ENCODE measurements at places on chromosomes 16 and 17.
A peak's percentile ranks its signal among the peaks of the same experiment; 100 is the strongest.

DNA sequence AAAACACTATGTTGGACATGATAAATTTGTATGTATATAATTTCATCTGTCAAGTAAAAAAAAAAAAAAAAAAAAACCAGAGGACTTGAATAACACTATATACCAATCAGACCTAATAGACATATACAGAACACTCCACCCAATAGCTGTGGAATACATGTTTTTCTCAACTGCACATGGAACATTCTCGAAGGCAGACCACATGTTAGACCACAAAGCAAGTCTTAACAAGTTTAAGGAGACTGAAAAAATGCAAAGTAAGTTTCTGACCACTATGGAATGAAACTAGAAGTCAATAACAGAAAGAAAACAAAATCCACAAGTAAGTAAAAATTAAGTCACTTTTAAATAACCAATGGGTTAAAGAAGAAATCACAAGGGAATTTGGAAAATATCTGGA lies 8.4 kb upstream of the CNTNAP4 start:
- no peak for DNase-seq

- DNase-seq, result no peak
Observed at GRCh38 chr16:79777679-79778078, 177.1 kb upstream of the MAF start.

- no peak for DNase-seq
Observed at GRCh38 chr17:77208217-77208808, 67.5 kb downstream of the SEC14L1 start.

- no peak for DNase-seq
Observed at GRCh38 chr16:20920091-20920490, 19.5 kb downstream of the LYRM1 start.

DNA sequence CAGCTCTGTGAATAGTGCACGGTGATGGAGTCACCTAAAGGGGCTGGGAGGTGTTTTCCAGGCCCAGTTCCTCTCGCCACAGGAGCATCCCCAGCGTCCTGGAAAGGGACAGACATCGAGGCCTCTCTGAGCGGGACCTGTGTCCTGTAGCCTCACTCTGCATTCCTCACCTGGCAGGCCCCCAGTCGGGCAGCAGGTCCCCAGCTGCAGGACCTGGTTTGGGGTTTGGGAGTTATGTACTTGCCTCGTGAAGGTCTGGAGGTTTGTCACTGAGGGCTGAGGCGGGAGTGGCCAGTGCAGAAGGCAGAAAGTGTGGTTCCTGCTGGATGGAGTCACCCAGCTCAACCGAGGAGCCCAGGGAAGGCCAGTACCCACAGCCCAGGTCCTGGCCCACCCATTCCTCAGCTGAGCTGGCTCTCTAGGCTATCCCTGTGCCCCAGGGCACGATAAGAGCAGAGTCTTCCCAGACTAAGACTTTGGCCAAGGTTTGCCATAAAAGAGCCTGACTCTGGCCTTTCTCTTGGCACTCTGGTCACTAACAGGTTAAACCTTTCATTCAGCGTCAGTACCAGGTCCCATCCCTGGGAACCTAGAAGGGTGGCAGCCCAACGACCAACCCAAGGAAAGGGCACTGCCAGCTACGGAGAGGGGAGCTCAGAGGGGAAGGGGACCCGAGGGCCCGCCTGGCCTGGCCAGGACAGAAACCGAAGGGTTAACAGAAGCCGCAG lies 24.4 kb downstream of the TBX4 start:
- DNase-seq, result no peak

- no peak for DNase-seq
Observed at GRCh38 chr17:44830359-44831288, 537 bp upstream of the GJC1 start.

DNA sequence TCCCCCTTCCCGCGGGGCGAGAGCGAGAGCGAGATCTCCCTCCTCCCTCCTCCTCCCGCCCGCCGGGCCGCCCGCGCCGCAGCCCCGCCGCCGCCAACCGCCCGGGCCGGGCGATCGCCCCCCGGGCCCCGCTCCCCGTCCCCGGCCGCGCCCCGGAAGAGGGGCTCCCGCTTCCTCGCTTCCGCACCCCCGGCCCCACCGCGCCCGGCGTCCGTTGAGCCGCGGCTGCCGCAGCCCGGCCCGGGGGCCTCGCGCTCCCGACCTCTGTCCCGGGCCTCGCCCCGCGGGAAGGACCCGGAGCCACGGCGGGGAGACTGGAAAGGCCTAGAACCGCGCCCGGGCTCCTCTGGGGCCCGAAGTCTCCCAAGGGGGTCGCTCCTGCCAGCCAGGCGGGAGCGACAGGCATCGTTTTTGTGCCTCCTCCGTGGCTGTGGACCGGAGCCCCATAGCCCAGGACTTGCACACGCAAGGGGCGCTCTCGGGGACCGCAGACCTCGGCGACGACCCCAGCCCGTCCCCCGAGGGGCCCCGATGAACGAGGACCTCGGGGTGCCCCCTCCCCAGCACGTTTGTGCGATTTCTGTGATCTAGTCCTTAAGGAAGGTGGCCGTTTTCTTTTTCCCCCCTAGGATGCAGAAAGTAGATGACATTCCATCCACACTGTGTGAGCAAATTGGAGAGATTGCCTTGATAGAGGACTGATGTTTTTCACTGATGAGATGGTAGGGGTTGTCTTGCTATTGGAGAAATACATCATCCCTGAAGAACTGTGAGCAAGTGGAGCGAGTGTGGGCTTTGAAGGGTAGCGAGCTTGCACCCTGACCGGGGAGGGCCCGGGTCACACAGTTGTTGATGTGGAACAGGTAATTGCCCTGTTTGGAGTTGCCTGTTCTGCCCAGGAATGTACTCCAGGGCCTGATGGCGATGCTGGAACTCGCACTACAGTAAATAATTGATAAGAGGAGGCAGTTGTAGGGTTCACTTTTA lies 611 bp downstream of the BANP start:
- DNase-seq, result peak; percentile 58

GRCh38 chr17:60086818-60087591 lies 8.3 kb upstream of the HEATR6 start:
- peak; percentile 28 for DNase-seq

DNA sequence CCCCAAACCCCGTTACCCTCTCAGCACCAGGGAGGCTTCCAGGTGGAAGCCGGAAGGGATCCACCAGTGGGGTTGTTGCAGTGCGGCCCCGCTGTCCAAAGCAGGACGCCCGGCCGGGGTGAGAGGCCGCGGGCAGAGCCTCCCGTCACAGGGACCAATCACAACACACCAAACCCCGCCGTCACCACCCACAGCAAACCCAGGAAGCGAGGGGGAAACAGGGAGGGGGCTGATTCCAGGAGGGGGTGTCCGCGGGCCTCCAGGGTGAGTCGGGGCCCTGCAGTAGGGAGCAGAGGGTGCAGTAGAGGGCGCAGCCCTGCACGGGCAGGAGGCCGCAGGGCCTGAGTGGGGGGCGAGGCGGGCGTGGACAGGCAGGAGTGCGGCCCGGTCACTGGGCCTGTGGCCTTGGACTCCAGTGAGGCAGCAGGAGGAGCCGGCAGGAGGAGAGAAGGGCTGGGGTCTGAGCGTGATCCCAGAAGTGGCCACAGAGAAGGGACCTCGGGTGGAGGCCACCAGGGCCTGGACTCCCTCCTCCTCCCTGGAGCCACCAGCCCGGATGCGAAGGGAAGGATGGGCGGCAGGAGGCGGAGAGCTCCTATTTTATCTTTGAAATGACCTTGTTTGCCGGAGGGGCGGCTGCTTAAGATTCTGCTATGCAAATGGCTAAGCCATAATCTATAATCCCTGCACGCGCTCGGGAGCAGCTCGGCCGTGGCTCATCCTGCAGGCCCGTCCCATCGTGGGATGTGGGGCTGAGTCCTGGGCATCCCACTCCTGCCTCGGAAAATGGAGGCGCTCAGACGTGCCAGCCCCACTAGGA lies 41.5 kb downstream of the ZFPM1 start:
- DNase-seq, result no peak

DNA sequence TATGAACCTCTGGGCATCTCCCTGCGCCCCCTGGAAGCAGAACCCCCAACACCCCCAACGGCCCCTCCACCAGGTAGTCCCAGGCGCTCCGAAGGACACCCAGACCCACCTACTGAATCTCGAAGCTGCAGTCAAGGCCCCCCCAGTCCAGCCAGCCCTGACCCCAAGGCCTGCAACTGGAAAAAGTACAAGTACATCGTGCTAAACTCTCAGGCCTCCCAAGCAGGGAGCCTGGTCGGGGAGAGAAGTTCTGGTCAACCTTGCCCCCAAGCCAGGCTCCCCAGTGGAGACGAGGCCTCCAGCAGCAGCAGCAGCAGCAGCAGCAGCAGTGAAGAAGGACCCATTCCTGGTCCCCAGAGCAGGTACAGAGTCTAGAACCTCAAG lies 1.5 kb downstream of the BCL6B start:
- DNase-seq, result no peak

DNA sequence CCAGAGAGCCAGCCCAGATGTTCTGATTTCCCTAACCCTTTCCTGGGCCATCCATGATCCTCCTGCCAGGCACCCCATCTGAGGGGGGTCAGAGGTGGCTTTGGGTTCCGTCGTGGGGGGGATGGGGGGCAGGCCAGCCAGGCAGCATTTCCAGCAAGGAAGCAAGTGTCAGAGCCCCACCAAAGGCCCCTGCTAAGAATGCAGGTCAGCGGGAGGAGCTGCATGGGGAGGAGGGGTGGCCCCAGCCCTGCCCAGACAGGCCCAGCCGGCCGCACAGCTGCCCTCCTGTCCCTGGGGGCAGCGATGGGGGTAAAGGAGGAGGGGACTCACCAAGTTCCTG lies 2.3 kb upstream of the SCRN2 start:
- DNase-seq, result no peak

- no peak for DNase-seq
Observed at GRCh38 chr17:21085707-21086106, 41.1 kb upstream of the DHRS7B start.

GRCh38 chr16:57593990-57594389 lies 34.4 kb upstream of the ADGRG1 start:
- DNase-seq, result no peak

GRCh38 chr17:56881685-56882295 lies 32.1 kb downstream of the TRIM25 start:
- no peak for DNase-seq

- DNase-seq, result no peak
Observed at GRCh38 chr17:60934723-60935122, 257.1 kb downstream of the BCAS3 start.

DNA sequence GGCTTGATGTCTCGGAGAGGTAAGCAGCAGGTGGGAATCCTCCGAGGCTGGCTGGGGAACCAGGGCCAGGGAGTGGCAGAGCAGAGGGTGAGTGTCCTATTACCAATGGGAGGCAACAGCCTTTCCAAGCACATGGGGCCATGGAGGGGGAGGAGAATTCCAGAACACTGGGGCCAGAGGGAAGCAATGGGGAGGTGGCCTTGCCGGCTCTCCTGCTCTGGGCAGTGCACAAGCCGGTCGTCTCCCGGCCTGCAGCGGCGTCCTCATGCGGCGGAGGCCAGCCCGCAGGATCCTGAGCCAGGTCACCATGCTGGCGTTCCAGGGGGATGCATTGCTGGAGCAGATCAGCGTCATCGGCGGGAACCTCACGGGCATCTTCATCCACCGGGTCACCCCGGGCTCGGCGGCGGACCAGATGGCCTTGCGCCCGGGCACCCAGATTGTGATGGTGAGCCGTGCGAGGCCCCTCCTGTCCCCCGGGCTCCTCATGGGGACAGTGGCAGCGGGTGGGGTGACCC lies 21.9 kb downstream of the SGSH start:
- DNase-seq, result no peak

- no peak for DNase-seq
Observed at GRCh38 chr17:73311428-73311780, 397 bp downstream of the CDC42EP4 start.

GRCh38 chr17:17493986-17494466 lies 2.2 kb downstream of the RASD1 start:
- no peak for DNase-seq

DNA sequence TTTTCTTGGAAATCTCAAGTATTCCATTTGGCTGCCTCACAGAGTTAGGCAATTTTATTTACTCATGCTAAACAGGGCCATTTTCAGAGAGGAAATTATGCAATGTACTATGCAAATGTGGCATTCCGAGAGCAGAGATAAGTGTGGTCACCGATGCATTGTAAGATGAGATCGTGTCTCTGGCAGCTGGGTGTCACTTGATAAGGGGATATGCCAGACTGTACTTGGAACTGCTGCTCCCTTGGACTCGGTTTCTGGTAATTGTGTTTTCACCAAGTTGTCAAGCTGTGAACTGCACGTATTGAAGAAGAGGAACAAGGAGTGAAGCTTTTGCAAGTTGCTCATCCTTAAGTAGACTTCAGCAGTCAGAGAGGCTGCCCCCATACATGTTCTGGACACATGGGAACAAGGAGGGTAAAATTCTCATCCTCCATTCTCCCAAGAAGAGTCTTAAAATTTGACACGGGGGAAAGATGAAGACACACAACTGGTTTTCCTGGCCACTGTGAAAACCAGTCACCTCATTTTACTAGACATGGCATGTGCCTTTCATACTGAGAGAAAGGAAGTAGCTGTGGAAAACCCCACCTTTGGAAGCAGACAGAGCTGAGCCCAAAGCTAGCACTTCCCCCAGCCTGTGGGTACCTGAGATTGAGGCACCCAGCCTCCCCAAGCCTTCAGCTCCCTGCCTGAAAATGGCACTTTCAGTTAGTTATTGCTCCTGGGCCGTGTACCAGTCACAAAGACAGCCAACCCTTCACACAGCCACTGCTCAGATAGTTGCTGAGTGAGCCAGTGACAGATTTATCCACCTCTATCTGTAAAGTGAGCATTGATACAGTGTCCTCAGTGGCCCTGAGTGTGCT lies 150.7 kb downstream of the SOCS1 start:
- DNase-seq, result peak; percentile 96

DNA sequence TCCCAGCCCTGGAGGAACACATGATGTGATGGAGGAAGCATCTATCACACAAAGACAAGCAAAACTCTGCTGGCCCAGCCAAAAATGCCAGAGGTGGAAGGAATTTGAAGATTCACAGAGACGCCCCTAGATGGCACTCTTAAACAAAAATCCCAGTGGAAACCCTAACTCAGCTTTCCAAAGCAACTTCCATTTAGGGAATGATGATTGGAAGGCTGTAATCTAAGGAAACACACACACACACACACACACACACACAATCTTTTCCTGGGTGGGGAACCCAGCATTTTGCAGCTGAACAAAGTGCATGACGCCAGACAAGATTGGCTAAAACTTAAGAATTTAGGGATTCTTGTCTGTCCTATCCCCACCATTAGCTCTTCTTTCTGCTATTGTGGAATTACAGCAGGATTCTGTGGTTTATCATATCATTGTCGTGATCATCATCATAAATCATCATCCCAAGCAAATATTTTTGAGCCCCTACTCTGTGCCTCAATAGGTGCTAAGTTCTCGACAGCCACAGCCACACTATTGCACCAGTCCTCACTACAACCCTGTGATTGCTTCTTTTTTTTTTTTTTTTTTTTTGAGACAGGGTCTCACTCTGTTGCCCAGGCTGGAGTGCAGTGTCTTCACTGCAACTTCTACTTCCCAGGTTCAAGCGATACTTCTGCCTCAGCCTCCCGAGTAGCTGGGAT lies 1.6 kb upstream of the LDAF1 start:
- DNase-seq, result peak; percentile 40

- no peak for DNase-seq
Observed at GRCh38 chr16:67723911-67724305, 4.8 kb upstream of the GFOD2 start.
